ENCODE measurements at places on chromosomes 16 and 17. TPM values are rescaled to one million over a fixed set of nuclear protein-coding genes. Genes with fewer than 3 reads are reported as not detected.

The C1QTNF8 gene
- total RNA-seq, result not detected

The MIS12 gene
- 37.4 TPM for total RNA-seq

The TNK1 gene
- 1.1 TPM for total RNA-seq

The SLC12A3 gene
- not detected for total RNA-seq

The CAPN15 gene
- total RNA-seq, result 86.5 TPM

The ADAM11 gene
- total RNA-seq, result 0.32 TPM

The CSH1 gene
- not detected for total RNA-seq
